ENCODE measurements at places on chromosomes 7 and 10.

DNA sequence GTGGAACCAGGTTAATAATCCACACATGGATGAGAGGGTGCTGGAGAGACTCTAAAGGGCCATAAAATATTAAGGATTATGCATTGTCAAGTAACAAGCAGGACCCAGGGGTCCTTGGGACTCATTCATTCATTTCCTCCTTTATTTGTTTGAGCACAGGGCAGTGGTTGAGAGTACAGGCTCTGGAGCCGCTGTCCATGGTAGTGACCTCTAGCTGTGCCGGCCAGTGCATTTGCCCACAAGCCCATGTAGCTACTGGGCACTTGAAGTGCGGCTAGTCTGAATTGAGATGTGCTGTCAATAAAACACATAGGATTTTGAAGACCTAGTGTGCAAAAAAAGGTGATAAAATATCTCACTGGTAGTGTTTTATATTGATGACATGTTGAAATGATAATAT is 137.6 kb downstream of the C10orf105 start:
- no peak for DNase-seq

DNA sequence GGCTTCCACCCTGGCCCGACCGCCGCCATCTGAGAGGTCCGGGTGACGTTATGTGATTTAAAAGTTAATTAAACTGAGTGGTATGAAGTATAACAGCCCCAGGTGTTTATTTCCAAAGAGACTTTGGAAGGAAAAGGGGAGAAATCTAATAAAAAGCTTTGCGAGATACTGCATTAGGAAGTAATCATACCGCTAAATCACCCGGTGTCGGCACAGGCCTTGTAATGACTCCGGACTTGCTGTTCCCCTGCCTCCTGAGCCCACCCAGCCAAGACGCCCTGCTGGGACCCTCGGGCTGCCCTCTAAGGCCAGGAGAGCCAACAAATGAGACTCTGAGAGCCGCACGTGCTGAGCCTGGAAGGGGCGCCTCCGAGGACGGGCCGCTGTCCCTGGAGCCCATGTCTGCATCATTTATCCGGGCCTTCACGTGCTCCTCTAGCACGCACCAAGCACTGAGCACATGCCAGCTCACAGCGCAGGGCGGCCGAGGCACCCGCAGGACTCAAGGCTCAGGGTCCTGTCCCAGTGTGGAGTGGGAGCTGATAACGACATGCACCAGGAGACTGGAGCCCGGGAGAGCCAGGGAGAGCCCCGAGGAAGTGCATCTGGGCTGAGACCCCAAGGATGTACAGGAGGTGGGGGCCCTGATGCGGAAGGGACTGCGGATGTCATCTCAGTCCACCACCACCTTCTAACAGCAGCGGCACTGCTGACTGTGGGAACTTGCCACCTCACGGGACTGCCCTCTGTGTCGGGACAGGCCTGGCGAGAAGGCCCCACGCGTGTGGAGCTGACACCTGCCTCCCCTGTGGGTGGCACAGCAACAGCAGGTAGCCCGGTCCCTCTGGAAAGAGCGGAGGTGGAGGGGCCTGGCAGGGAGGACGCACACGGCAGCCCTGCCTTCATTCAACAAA is 182.7 kb downstream of the ELFN1 start:
- DNase-seq = no peak

DNA sequence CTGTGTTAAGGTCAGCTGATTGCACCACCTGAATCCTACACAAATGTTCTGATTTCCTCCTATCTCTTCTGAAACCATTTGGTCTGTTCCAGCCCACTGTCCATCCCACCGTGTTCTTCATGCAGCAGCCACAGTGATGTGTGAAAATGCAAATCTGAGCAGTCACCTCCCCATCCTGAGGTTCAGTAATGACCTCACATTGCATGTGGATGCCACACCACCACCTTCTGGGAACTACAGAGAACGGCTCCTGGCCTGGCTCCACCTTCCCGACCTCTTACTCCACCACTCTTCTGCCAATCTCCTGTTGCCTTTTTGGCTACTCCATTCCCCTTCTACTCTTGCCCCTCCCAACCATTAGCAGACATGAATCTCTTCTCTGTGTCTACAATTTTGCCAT is 244.4 kb downstream of the TNS3 start:
- no peak for DNase-seq

- no peak for DNase-seq
Measured at GRCh38 chr10:131210181-131210580, 101.3 kb downstream of the TCERG1L start.

DNA sequence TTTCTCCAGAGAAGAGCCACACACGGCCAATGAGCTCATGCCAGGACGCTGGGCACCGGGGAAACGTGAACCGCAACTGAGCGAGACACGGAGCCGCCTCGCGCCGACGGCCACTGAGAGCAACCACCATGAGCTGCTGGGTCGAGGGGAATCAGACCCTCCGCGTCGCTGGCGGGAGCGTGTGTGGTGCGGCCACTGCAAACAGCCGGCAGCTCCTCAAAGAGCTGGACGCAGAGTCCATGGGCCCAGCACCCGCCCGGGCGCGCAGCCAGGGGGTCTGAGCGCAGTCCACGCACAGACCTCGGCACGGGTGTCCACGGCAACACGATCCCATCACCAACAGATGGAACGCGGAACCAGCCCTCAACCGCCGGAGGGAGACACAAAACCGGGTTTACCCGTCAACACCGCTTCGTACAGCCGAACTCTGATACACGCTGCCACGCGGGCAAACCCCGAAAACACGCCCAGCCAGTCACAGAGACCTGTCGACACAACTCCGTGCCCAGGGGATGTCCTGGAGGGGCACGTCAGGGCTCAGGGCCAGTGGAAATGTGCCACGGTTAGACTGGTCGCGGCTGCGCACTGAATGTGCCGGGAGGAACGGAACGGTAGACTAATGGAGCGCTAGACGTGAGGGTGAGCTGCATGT is 147.1 kb downstream of the ELFN1 start:
- DNase-seq = no peak

DNA sequence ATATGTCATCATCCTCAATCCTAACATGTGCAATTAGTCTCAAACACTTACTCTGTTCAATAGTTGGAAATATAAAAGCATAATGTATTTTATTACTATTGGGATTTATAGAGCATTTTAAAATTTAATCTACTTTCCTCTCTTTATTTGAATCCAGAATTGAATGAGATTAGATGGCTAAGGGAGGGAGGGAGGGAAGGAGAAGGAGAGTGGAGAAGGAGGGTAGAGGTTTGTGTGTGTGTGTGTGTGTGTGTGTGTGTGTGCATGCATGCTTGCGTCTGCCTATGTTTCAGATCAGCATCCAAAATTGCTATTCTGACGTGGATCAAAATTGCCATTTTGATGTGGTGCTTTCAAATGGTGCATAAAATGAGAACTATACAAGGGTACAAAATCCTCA is 90.8 kb downstream of the NRP1 start:
- DNase-seq = no peak

DNA sequence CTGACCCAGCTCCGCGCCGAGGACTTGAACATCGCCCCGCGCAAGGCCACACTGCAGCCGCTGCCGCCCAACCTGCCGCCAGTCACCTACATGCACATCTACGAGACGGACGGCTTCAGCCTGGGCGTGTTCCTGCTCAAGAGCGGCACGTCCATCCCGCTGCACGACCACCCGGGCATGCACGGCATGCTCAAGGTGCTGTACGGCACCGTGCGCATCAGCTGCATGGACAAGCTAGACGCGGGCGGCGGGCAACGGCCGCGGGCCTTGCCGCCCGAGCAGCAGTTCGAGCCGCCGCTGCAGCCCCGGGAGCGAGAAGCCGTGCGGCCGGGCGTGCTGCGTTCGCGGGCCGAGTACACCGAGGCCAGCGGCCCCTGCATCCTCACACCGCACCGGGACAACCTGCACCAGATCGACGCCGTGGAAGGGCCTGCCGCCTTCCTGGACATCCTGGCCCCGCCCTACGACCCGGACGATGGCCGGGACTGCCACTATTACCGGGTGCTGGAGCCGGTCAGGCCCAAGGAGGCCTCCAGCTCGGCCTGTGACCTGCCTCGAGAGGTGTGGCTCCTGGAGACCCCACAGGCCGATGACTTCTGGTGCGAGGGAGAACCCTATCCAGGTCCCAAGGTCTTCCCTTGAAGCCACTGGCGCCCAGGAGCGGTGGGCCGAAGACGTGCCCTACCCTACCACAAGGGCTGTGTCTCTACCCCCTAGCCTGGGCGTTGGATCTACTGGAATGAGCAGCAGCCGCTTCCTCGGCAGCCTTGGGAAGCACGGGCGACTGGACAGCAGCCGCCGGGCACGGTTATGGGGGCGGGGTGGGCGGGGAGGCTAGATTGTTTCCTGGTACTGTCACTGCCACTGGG is 945 bp downstream of the ADO start:
- DNase-seq = no peak

- no peak for DNase-seq
Measured at GRCh38 chr10:109029870-109030269, 893.4 kb downstream of the XPNPEP1 start.

DNA sequence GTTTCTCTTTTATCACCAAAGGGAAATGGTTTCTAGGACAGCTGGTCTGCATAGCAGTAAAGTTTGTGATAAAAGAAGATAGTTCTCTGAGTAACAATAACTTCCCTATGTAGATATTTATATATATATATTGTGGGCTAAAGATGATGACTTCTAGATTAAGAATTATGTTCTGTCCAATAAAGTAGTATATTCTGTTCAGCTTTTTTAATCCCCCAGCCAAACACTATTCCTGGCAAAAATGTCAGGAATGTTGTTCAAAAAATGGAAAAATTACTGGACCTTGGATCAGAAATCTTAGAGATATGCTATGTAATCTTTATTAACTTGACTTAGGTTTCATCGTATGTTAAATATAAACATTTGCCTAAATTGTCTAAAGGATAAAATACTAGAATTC is 136.3 kb upstream of the GNAI1 start:
- no peak for DNase-seq

DNA sequence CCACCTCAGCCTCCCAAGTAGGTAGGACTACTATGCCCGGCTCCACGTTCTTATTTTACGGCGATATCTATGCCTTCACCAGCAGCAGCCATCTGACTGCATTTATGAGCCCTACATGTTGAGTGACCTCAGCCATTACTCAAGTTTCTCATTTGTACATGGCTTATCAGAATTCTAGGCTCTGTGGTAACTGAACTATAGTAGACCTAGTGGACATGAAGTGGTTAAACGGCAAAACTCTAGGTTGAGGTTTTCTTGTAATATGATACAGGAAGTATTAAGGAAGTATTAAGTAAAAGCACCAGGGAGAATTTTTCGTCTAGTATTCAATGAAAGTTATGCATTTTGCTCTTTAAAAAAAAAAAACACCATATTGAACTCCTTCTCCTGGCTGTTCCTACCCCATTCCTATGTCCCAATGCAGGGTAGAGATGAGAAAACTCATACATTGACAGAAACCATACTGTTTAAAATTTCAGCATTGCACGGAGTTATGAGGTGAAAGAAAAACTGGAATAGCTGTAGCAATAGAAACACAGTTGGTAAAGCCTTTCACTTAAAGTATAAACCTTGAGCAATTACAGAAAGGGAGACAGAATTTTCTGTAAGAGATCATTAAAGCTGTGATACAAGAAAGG is 39.8 kb upstream of the EPC1 start:
- no peak for DNase-seq

DNA sequence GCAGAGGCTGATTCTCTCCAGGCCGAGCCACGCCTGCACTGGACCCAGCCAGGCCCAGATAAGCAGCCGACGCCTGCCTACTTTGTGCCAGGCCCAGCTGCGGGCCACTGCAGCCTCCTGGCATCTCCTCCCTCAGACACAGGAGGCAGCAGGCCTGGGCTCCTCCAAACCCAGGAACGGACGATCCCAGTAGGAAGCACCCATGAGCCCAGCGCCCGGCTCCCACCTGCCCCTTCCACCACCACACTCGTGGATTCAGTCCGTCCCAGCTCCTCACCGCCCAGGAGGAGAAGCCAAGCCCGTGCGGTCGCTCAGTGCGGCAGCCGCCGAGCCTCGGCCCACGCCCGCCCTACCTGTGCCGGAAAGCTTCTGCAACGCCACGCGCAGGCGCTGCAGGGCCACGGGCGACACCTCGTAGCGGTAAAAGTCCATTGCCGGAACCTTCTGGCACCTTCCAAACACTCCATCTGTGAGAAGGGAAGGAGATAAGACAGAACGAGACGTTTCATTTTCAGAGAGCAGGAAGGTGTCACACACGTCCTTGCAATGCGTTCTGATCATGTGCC is 271.1 kb downstream of the PTPRN2 start:
- no peak for DNase-seq

DNA sequence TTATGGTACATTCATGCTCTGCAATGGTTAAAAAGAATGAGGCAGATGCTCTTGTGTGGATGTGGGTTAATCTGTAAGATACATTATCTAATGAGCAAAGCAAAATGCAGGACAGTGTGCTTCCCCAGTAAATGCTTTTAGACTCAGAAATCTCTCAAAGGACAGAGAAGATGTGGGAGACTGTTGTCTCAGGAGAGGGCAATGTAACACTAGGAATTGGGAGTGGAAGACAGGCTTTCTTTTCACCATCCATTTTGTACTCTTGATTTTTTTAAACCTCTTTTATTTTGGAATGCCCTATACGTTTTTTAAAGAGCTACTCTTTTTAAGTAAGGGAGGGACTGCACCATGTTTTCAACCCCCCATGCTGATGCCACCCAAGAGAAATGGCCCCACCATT is 77.5 kb upstream of the ADAM12 start:
- DNase-seq = no peak

DNA sequence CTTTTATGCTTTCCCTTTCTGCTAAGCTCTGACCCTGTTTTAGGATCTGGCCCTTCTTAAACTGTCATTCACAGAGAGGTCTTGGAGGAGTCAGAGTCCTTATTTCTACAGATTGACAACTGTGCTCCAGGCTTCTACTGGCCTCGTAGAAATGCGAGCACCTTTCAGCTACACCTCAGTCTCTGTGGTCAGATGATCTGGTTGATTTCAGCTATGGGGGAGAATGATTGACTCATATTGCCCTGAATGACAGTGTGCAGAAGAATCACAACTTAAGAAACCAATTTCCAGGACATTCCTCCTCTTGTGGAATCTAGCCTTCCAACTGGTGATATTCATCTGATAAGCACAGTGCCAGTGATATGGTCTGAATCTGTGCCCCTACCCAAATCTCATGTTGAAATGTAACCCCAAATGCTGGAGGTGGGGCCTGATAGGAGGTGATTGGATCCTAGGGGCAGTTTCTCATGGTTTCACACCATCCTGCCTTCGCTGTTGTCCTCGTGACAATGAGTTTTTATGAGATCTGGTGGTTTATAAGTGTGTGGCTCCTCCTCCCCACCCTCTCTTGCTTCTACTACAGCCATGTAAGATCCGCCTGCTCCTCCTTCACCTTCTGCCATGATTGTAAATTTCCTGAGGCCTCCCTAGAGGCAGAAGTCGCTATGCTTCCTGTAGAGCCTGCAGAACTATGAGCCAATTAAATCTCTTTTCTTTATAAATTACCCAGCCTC is 14.0 kb upstream of the CYP3A7 start:
- DNase-seq = no peak

- no peak for DNase-seq
Measured at GRCh38 chr7:129950191-129950932, 2.4 kb downstream of the UBE2H start.

GRCh38 chr7:42448901-42449300 is 211.9 kb upstream of the GLI3 start:
- DNase-seq = no peak
